Suprapubic skin (tissue), 4 donors: ENCODE measurements at places on chromosomes 1 and 21. TPM values are rescaled to one million over a fixed set of nuclear protein-coding genes. Genes with fewer than 3 reads are reported as not detected.

- DNase-seq, result no peak
Measured at GRCh38 chr1:32791881-32792280, 25.3 kb downstream of the YARS1 start.

DNA sequence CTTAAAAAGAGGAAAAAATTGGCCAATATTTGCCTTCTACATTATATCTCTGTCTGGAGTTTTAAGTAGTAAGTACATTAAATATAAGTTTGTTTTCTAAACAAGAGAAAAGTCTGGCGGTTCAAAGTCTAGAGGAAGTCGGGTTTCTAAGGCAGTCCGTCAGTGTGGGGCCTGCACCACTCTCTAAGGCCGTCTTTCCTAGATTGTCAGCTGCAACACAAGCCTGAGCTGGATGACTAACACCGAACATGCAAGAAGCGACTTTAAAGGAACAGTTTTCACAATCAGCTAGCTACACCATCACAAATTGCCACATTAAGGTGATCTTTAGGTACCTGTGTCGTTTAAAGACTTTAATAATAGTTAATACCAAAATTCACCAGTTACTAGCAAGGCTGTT, 19.6 kb downstream of the CCSAP start:
- DNase-seq, result no peak

S100A1 gene
- 19.6 TPM for total RNA-seq

DNA sequence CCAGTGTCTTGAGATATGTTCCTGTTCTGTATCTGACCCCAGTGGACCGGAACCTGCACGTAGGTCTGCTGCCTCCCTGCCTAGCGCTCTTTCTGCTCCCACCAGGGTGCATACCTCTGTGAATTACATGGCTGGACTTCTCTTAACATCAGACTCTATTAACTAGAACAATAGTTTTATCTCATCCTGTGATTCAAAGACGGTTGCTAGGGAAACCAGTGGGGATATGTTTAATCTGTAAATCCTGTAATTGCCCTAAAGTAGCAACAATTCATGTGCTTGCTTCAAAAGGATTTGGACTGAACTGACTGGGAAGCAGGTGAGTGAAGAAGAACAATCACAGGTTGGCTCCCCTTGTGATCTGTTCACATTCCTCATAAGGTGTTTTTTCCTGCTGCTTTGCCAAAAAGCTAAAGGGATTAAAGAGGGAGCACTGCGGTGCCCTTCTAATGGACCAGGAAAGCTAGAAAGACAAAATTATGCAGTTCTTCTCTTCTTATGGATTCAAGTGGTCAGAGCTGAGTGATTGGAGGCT, 52.7 kb upstream of the DIRAS3 start:
- DNase-seq, result no peak

DNA sequence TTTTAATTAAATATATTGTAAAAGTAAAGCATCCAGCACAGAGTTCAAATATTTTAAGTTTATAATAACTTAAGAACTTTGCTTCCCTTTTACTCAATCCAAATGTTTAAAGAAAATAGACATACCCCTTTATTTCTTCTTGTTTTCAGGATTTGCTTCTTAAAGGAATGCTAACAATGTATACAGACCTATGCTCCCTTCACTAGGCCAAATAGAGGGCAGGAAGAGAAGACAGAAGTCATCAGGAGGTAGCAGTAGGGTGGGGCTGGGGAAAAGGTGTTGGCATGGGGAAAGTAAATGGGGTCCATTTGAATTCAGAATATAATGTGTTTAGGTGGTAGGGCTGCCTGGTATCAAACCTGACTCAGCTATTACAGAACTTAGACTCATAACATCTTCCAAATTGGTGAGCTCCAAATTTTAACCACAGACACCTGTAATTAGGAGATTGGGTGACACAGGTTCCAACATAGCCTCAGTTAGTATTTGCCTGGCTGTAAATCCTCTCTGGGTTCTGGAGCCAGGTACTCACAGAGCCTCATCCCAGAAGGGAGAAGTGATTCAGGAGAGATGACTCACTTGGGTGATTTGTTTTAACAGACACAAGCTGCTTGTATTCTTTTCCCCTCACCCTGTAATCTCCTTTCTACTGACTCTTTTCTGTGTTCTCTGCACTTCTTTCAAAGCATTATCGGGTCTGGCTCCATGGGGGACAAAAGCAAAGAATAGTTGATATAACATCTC, 60.1 kb upstream of the DUSP10 start:
- no peak for DNase-seq

MX2 gene
- total RNA-seq, result 6.1 TPM

DNA sequence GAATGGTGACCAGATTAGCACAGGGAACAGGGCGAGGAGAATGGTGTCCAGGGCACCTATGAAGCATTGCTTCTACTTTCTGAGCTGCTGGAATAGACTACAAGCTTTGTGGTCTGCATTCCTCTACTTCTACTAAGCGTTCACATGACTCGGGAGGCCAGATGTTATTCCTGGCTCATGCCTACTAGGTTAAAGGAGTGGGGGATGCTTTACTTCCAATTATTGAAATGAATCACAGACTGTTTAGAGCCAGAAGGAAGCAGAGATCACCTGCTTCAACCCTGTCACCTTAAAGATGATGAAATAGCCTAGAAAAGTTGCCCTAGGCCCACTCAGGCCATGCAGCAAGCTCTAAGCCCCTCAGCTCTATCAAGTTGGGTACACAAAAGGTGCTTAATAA, 633.5 kb downstream of the KIF26B start:
- DNase-seq, result no peak

KRTAP11-1 gene
- total RNA-seq, result 3.2 TPM

KCNE2 gene
- not detected for total RNA-seq

GRCh38 chr1:3677484-3677883, 25.2 kb downstream of the TP73 start:
- no peak for DNase-seq

DNA sequence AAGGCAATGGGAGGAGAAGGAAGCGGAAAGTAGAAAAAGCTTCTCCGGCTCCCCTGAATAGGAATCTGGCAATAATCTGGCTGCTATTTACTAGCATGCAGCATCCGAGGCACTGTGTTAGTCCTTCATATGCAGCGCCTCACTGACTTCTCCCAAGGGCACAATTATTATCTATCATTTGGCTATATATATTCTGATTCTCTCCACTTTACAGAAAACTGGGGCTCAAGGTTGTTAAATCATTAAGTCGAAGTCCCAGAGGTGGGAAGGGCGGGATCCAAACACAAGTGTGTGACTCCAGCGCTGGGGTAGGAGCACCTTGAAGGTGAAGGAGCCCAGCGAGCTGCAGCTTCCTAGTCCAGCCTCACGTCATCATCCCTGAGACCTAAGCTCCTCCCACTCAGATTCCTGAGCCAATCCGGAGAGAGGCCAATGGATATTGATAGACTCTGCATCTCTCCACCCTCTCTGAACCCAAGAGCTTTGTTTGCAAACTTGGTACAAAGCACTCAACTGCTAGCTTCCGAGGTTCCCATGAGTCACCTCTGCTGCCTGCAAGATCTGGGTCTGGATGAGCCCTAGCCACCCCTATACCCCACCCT, 16.6 kb upstream of the EYA3 start:
- DNase-seq, result no peak

GRCh38 chr1:65623895-65624294, 168.8 kb upstream of the PDE4B start:
- DNase-seq, result no peak

GRCh38 chr1:239243006-239243405, 143.4 kb upstream of the CHRM3 start:
- no peak for DNase-seq

DNA sequence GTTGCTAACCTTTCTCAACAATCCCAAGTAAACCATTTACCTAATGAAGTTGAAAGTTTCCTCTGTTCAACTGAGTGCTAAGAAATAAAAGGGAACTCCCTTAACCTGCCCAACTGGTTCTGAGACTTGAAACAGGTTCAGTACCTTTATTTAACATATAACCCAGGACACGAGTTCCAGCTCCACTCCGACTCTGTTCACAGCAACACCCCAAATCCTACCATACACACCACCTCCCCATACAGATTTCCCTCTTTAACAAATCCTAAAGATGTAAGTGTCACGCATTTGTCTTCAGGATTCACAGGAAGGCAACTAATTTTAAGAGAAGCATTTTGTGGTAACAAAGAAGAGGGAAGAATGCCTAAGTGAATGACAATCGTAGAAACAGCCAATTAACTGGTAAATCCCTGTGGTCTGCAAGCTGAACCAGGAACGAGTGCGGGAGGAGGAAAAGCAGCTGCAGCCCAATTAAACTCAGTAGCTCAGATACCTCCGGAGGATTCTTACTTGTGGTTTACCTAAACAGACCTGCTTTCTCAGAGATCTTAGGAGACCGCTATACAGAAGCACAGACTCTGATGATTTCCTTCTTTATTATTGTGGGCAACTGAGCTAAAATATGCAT, 134.5 kb upstream of the MAGI3 start:
- no peak for DNase-seq

GRCh38 chr1:201156819-201157218, 2.5 kb upstream of the TMEM9 start:
- no peak for DNase-seq

GRCh38 chr21:15841856-15842564, 112.2 kb downstream of the USP25 start:
- no peak for DNase-seq

GRCh38 chr1:9019896-9020295, 6.3 kb downstream of the SLC2A7 start:
- DNase-seq, result no peak

DNA sequence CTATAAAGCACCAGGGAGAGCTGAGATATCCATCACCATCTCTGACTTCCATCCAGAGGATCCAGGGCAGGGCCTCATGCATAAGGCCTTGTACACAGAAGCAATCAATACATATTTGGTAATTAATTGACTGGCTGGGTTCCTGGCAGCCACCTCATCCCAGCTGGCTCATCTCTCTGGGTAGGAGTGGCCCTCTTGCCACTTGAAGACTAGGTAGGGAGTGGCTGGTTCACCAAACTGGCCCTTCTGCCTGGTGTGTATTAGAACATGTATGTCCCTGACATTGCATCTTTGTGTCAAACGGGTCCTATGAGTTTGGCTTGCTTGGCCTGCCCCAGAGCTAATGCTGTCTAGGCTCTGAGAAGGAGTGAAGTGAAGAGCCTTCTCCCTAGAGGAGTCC, 11.8 kb downstream of the NUAK2 start:
- DNase-seq, result no peak

ETV3L gene
- total RNA-seq, result not detected

- DNase-seq, result no peak
Measured at GRCh38 chr21:43355266-43355924, 71.5 kb downstream of the SIK1 start.

- DNase-seq, result no peak
Measured at GRCh38 chr1:59018860-59019259, 235.0 kb upstream of the JUN start.

LIN28A gene
- not detected for total RNA-seq

IGSF3 gene
- 53.5 TPM for total RNA-seq

TRIM45 gene
- 10.4 TPM for total RNA-seq

FAM72C gene
- 1.9 TPM for total RNA-seq

PRR9 gene
- total RNA-seq, result not detected

TMEM201 gene
- total RNA-seq, result 11.7 TPM

KIF21B gene
- total RNA-seq, result 1.1 TPM
